ENCODE measurements at places on chromosomes 6 and 20.

- no peak for DNase-seq
These were observed 19.9 kb upstream of the NUS1 start for GRCh38 chr6:117655380-117655779.

DNA sequence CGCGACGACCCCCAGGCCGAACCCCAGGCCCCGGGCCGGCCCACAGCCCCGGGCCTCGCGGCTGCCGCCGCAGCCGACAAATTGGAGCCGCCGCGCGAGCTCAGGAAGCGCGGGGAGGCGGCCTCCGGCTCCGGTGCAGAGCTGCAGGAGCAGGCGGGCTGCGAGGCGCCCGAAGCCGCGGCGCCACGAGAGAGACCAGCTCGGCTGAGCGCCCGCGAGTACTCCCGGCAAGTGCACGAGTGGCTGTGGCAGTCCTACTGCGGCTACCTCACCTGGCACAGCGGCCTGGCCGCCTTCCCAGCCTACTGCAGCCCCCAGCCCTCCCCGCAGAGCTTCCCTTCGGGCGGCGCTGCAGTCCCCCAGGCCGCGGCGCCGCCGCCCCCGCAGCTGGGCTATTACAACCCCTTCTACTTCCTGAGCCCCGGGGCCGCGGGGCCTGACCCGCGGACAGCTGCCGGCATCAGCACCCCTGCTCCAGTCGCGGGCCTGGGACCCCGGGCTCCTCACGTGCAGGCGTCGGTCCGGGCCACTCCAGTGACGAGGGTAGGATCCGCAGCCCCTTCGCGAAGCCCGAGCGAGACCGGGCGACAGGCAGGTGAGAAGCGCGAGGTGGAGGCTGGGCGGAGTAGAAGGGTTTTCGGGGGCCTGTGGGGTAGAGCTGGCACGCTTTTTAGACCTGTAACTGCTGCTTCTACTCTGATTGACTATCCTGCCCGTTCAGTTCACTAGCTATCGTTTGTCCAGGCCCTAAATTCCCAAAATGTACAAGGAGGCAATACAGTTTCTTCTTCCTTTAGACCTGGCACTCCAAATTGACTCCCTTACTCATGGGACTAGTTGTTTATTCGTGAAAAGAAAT, 654 bp downstream of the FAM8A1 start:
- DNase-seq: no peak

- DNase-seq: no peak
These were observed 23.4 kb upstream of the VEGFA start for GRCh38 chr6:43746613-43747102.

GRCh38 chr6:32056254-32056653, 18.0 kb downstream of the CYP21A2 start:
- no peak for DNase-seq

DNA sequence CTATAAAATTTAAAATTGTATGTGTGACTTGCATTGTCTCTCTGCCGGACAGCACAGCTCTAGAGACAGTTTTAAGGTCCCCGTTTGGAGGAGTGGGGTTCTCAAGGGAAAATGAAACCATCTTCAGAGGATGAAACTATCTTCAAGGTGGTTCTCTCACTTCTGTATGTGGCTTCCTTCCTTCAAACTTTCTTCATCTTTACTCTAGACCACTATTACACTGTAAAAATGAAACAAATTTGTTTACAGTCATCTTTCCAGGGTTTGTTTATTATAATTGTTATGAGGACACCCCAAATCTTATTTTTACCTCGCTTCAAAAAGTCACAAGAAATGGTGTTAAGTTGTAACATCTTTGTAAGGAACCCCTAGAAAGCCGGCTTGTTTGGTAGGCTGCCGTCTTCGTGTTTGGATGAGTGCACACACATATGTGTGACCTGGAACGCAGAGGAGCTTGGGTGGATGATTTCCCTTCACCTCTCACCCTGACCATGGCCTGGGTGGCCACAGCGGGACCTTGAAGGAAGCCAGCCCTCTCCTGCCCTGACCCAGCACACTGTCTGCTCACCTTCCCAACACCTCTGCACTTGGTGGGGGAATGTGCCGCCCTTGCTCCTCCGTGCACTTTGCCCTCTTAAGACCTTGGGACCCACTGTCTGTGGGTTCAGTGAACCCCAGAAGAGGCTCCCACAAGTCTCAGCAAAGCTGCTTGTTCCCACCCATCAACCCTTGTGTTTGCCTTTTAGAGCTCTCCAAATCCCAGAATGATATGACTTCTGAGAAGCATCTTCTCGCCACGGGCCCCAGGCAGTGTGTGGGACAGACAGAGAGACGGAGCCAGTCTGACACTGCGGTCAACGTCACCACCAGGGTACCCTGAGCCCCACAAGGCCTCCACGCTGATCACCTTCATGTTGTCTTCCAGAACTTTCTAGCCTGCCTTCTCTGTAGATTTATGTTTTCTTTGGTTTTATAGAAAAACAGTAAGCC, 67.8 kb downstream of the SYTL3 start:
- DNase-seq: no peak

GRCh38 chr6:82484001-82484400, 120.4 kb downstream of the TPBG start:
- DNase-seq: no peak

- DNase-seq: no peak
These were observed 96.3 kb downstream of the BMP2 start for GRCh38 chr20:6863798-6864201.

DNA sequence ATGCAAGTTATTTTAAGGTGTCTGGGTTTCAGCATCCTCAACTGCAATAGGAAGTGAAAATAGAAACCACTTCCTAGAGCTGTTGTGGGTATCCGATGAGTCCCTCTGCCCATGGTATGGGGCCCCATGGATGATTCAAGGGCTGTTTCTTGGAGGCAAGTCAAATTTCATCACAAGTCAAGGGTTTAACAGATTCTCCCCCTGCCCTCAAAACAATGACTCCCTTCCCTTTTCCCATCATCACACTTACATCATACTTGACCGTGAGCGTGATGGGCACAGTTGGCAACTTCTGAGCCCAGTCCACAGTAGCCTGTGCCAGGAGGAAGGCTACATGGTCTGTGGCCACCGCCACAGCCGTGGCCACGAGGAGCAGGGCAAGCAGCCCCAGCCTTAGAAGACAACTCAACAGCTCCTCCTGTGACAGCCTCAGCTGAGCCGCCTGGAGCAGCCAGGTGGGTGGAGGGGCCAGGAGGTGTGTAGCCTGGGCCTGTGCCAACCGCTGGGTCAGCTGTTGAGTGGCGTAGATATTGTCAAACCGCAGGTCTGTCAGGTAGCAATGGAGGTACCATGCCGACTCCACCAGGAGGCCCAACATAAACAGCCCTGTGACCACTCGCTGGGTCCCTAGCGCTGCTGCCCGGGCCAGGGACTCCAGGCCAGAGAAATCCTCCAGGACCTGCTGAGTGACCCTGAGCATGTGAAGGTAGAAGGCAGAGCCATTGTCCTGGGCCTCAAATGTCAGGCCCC, 5.2 kb downstream of the OCSTAMP start:
- DNase-seq: no peak

DNA sequence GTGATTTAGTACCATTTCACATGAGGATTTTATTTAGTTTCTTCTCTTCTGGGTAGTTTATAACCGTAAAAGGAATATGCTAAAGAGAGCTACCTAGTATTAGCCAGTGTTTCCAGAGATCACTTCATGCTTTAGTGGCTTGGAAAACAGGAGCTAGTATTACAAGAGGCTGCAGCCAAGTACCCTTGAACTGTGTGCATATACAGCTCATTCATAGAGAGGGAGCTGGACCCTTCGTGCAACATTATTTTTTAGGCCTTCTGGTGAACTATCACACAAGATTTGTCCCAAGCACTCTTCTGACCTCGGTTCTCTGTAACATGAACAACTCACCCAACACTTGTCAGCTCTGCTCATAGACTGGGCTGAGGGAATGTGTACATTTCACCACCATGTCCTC, 74.9 kb upstream of the RIN2 start:
- DNase-seq: no peak

GRCh38 chr6:168035661-168036545, 38.4 kb downstream of the KIF25 start:
- DNase-seq: no peak

DNA sequence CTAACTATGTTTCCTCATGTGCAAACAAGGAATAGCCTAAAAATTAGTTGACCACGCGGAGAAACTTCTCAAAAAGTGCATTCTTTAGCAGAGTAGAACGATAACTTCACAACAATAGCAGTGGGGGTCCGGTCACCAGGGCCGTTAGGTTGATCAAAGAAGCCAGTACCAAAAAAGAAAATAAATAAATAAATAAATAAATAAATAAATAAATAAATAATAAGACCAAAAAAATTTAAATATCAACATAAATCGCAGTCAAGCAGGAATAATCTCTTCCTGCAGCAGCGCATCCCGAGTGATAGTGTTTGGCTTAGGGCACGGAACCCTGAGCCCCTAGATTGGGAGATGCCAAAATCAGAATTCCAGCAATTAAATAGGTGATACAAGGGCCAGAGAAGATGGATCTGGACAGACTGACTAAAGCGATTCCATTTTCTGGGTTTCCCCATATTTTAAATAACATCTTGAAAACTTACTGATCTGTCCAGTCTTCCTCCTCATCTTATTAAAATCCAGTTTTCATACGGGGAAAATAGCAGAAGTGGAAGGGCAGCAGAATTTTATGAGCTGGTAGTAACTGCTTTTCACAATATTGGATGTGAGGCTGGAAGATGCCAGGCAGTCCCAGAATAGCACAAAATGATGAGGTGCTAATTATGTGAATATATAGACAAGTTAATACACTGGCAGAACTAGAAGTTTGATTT, 4.4 kb upstream of the OLIG3 start:
- no peak for DNase-seq

DNA sequence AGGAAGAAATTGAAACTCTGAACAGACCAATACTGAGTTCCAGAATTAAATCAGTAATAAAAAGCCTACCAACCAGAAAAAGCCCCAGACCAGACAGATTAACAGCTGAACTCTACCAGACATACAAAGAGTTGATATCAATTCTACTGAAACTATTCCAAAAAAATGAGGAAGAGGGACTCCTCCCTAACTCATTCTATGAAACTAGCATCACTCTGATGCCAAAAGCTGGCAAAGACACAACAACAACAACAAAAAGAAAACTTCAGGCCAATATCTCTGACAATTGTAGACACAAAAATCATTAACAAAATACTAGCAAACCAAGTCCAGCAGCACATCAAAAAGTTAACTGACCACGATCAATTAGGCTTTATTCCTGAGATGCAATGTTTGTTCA, 246.0 kb upstream of the RUNX2 start:
- no peak for DNase-seq

GRCh38 chr6:158999154-158999665, 792 bp downstream of the RSPH3 start:
- DNase-seq: no peak

DNA sequence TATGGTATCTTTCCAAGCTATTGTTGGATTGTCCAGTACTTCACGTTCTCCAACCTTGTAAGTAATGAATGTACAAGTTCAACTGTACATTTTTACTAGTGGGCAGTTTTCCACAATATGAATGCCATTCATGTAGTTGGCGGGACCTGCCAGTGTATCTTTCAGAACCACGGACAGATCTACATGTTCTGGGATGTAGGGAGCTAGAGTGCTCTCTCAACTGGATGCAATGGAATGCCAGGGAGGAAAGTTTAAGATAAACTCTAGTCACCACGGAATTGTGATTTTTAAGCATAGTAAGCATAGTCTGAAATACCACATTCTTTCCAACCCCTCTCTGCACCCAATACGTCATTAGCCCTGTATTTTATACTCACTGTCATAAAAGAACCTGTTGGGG, 21.5 kb upstream of the HLA-C start:
- DNase-seq: no peak

- DNase-seq: no peak
These were observed 210.7 kb downstream of the QKI start for GRCh38 chr6:163625265-163625664.

DNA sequence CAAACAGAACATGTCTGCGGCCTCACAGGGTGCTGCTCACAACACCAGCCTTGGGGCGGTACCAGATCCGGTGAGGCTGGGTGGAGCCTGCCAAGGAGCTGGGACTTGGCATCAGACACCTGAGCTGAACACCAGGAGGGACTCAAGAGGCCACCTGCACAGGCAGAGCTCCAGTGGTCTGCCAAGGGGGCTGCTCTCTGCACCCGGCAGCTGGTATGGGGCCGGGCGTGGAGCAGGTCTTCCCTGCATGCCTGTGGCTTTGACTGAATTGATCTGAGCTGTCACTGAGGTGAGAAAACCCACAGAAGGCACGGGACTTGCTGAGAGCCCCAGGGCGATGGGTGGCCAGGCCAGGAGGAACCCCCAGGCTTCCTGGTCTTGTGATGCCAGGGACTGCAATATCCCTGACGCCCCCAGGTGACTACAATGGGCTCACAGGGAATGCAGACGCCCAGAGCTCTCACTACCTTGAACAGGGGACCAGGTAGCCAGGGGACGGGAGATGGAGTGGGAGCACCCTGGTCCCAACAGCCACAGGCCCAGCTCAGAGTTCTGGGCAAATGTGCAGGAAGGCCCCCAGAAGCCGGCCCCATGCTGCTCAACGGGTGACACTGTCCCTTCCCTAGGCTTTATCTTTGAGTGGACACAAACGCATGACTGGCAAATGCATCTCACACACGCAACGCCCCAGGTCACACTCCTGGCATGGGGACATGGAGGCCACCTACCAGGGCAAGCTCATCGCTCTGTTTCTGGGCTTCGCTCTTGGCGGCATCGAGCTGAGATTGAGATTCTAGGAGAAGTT, 48.2 kb downstream of the DSTN start:
- DNase-seq: no peak

DNA sequence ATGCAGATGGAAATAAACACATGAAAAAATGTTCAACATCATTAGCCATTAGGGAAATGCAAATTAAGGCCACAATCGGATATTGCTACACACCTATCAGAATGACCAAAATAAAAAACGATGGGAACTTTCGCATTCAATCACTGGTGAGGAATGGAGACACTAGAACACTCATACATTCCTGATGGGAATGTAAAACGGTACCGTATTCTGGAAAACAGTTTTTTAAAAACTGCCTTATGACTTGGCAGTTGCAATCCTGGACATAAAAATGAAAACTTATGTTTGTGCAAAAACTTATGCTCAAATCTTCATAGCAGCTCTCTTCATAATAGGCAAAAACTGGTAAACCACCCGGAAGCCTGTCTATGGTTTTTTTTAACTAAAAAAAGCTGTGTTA, 146.0 kb downstream of the CEBPB start:
- no peak for DNase-seq

- DNase-seq: no peak
These were observed 11.2 kb downstream of the DOK5 start for GRCh38 chr20:54486585-54486984.

GRCh38 chr6:105675715-105676397, 273.0 kb upstream of the PREP start:
- no peak for DNase-seq

GRCh38 chr20:10239954-10240353, 21.3 kb downstream of the SNAP25 start:
- no peak for DNase-seq

- DNase-seq: no peak
These were observed 365.8 kb upstream of the OPRM1 start for GRCh38 chr6:153673225-153673624.

GRCh38 chr6:109291902-109292301, 90.4 kb downstream of the CD164 start:
- DNase-seq: no peak
